ENCODE measurements at places on chromosomes 11 and 22. TPM values are rescaled to one million over a fixed set of nuclear protein-coding genes. Genes with fewer than 3 reads are reported as not detected.

GRCh38 chr22:37643225-37643847 lies 3.9 kb downstream of the SH3BP1 start:
- no peak for DNase-seq

DNA sequence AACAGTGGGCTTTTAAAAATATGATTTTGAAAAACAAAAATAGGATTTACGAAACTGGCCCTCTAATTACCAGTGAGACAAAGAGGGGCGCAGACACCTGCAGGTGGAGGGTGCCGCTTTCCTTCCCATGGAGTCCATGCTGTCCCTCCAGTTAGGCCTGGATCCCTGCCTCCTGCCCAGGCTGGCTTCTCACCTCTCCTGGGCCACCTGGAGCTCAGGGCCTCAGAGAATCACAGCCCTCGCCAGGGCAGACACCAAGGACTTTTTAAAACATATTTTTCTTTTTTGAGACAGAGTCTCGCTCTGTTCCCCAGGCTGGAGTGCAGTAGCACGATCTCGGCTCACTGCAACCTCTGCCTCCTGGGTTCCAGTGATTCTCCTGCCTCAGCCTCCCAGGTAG lies 1437.2 kb downstream of the TBC1D22A start:
- DNase-seq = no peak

DNA sequence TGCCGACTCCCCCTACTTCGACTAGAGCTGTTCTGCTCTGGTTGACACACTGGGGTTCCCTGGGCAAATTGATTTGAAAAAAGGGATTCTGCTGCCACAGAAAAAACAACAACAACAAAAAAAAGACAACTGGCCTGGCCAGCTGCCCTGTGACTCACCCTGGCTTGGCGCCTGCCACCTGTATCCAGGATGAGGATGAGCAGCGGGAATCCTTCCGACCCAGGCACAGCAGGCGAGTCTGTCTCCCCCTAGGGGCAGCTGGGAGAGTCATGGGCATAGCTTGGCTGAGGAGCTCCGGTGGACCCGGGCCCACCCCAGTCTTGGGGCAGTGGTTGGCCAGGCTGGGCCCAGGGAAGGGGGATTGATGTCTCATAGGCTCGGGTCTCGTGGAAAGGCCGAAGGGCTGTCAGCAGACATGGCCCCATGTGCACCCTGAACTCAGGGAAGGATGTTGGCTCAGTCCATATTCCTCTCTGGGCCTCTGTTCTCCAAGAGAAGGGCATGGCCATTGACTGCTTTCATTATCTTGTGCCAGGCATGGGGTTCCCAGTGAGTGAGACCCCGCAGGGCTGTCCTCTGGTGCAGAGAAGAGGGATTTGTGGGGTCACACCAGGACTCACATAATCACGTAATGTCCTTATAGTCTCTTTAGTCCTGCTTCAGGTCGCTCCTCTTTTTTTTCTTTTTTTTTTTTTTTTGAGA lies 10.4 kb upstream of the SUN2 start:
- peak; percentile 54 for DNase-seq

DNA sequence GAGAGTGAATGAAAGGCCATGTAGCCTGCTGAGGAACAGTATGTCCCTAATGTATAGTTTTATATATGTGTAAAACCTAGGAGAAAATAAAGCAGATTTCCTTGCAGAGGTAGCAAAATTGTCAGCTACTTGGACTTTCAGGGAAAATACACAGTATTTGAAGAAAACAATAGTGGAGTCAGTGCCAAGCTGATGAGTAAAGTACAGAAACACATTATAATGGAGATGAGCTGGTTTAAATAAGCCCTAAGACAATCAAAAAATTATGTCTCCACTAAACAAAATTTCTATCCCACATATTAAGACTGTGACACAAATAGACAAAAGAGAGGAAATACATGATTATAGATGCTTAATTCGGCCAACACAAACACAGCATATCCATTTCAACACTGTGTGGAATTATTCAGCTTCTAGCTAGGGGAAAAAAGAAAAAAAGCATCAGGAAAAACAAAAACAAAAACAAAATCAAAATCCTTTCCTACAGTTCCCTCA lies 75.9 kb downstream of the MAML2 start:
- no peak for DNase-seq

GRCh38 chr22:19800761-19801244 lies 40.2 kb downstream of the TBX1 start:
- DNase-seq = no peak

DNA sequence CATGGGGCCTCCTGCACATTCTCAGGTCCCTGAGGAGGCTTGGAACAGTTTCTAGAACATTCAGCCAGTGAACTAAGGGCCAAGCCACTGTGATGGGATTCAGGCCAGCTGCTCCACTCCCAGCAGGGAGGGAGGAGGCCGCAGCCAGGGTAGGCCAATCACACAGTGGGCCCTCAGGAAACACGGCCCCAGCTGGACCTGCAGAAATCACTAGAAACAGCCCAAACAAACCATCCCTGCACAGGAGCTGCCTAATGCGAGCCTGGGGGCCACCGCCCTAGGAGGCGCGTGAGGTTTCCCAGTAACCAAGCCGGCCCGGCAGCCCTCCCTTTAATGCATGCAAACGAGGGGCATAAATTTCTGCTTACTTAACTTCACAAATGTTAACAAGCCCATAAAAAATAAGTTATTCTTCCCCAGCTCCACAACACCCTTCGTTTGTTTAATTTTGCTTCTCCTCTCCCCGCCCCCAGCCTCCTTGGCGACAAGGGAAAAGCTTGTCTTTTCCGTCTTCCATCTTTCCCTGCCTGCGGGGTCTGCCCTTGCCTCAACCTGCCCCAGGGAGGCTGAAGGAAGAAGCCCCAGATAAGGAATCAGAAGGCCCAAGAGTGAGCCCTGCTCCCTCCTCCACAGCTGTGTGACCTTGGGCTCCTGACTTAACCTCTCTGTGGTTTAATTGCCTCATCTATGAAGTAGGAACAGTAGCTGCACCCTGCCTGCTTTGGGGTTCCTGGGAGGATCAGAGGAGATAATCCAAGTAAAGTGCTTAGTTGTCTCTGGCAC lies 25.7 kb downstream of the ELFN2 start:
- peak; percentile 65 for DNase-seq

- DNase-seq = no peak
Observed at GRCh38 chr11:22763166-22763565, 66.4 kb downstream of the SVIP start.

DNA sequence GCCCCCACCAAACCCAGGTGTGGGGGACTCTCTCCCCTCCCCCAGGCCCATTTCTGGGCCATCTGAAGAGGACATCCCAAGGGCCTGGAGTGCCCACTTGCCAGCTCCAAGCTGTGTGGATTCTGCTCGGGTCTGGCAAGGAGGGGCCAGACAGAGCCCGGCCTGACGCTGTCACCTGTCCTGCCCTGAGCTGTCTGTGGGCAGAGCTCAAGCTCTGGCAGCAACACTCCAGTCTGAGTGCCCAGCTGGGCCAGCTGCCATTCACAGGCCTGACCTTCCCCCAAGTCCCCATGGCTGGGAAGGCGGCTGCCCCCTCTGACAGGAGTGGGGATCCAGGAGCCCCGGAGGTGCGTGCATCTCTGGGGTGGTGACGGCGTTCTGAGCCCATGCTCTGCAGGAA lies 6.2 kb upstream of the PIM3 start:
- DNase-seq = no peak

- DNase-seq = no peak
Observed at GRCh38 chr11:74776546-74776945, 27.9 kb downstream of the RNF169 start.

DNA sequence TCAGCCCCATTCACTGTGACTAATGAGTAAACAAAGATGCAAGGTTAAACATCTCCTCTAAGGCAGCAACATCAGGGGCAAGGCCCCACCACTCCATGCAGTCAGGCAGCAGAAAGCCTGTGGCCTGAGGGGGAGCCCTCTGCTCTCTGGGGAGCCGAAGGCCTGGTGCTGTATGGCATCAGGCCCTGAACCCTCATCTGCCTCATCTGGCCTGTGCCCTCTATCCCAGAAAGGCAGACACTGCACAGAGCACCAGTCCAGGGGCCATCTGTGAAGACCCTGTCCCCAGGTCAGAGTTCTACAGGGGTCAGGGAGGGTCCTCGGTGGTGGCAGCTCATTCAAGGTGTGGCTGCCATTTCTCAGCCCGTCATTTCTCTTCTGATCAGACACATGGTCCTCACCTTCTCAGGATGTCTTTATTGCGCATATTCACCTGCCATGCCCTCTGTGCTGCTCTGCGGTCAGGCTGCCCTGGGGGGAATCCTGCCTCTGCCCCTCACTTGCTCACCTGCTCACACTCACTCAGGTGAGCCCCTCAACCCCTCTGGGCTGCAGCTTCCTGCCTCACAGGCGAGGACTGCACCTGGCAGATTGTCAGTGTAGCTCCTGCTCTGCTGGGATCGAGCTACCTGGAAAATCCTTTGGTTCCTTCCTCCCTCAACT lies 103.1 kb upstream of the PITPNB start:
- no peak for DNase-seq

DNA sequence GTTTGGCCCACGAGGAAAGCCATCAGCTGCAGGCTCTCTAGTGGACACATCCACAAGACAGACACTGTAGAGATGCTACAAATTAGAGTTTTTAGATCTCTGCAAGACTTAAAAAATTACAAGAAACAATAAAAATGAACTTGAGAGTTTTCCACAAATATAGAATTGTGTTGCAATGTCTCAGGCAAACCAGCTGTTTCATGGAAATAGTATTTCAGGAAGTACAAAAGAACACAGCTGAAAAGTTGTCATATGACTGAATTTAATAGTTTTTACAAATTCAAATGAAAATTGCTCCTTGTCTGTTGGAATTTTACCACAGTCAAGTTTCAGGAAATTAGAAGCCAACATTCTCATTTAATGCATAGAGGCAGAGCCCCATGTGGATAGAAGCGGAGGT lies 184.5 kb upstream of the PITPNB start:
- DNase-seq = no peak

DNA sequence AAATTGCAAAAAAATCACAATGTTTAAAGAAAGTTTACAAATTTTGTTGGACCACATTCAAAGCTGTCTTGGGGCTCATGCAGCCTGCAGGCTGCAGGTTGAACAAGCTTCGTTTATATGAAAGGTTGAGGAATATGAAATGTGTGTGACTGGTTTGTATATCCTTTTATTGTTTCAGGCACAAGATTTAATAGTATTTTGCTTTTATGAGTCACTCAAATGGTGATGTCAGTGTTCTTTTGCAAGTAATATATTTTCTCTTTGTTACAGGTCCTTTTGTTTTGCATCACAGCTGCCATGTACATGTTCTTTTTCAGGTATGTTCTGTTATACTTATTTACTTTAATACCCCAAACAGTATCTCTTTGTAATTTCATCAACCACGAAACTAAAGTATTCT lies 198.6 kb downstream of the TMEM135 start:
- no peak for DNase-seq

DNA sequence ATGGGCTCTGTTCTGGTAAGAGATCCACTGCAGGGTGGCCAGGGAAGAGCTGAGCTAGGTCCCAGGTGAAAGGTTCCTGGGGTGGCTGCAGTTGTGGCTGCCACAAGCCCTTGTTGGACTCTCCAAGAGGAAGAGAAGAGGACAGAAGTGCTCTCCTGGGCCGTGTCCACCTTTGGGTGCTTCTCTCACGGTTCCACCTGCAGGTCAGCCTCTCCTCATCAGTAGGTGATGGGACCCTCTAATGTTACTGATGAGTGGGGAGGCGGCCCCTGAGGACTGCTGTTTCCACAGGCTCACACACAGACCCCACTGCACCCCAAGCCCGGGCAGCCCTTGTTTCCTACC lies 804.9 kb downstream of the BRD1 start:
- no peak for DNase-seq

GRCh38 chr11:3087373-3087772 lies 30.1 kb upstream of the CARS1 start:
- DNase-seq = no peak

GRCh38 chr11:120178561-120179056 lies 32.2 kb upstream of the OAF start:
- no peak for DNase-seq

- DNase-seq = no peak
Observed at GRCh38 chr11:86513746-86514373, 139.2 kb downstream of the CCDC81 start.

DNA sequence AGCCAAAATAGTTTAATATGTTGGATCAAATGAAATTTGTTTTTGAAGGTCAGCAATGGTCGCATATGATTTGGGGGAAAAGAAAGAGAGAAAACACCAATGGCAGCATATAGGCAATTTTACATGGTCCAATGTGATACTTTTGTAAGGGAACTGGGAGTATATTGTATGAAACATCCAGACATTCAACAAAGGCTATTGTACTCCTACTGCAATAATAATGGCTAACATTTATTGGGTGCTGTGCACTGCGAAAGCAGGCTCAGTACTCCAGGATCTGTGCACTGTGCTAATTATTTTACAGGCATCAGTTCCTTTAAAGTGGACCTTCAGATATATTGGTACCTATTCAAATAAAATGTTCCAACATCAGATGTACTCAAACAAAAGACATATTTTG lies 5.9 kb upstream of the OR10V1 start:
- DNase-seq = no peak

DNA sequence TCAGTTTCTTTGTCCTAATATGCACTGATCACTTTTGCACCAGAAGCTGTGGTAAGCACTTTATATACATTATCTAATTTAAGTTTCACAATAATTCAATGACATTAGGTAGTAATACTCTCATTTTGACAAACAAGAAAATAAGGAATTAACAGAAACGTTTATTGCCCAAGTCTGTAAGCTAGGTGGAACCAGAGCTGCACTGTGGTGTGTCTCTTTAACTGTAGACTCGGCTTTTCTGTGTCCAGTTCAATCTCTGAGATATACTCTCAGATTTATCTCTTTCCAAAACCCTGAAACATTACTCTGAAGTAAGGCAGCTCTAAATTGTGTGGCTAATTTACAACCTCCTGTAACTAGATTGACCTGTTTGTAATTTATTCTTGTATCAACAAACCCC lies 101.1 kb downstream of the MUC15 start:
- DNase-seq = no peak

DNA sequence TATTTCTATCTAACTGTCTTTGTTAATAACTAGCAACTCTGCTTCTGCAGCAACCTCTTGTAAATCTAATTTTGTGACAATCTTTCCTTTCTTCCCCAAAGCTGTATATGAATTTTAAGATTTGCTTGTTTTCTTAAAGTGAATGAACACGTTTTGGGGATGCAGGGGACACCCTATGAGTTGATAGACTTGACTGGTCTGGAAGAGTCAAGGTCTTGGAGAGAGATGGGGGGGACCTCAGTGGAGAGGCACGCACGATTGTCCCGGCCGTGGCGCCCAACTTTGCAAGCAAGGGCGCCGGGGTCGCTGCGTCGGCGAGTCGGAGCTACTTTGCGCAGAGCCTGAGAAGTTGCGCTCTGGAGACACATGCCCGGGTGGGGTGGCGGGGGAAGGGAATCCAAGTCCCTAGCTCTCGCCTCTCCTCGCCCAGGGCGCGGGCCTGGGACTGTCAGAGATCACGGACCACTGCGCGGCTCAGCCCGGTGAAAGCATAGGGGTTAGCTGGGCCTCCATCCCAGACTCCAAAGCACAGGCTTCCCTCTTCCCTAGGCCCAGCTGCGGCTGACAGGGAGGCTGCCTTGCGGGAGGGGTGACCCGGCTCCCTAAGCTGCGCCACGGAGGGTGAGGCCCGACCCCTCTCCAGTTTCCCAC lies 854 bp downstream of the ABCC8 start:
- no peak for DNase-seq

GRCh38 chr11:47506795-47507562 lies 46.0 kb downstream of the CELF1 start:
- no peak for DNase-seq

Gene C1QTNF5
- 32.5 TPM for polyA plus RNA-seq

Gene POGLUT3
- 35.6 TPM for polyA plus RNA-seq

Gene OTOG
- 0.59 TPM for polyA plus RNA-seq

Gene ART1
- not detected for polyA plus RNA-seq

Gene TM7SF2
- polyA plus RNA-seq = 97.5 TPM

Gene BEST1
- polyA plus RNA-seq = 5.1 TPM

Gene SLC25A17
- polyA plus RNA-seq = 38.1 TPM

Gene WNT11
- polyA plus RNA-seq = 20.1 TPM

Gene RFPL3
- not detected for polyA plus RNA-seq

All from renal pelvis (tissue), 12 donors.